Left renal cortex interstitium (tissue), 4 donors: ENCODE measurements at places on chromosomes 2 and 18. TPM values are rescaled to one million over a fixed set of nuclear protein-coding genes. Genes with fewer than 3 reads are reported as not detected.

DNA sequence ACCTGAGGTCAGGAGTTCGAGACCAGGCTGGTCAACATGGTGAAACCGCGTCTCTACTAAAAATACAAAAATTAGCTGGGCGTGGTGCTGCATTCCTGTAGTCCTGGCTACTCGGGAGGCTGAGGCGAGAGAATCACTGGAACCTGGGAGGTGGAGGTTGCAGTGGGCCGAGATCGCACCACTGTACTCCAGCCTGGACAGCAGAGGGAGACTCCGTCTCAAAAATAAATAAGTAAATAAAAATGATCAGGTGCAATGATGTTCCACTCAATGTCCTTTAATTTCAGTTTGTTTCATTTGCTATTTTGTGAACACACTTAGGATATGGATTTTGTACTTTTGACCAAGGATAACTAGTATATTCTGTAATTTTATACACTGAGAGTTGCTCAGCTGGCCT lies 9.3 kb downstream of the HADHA start:
- no peak for DNase-seq

DNA sequence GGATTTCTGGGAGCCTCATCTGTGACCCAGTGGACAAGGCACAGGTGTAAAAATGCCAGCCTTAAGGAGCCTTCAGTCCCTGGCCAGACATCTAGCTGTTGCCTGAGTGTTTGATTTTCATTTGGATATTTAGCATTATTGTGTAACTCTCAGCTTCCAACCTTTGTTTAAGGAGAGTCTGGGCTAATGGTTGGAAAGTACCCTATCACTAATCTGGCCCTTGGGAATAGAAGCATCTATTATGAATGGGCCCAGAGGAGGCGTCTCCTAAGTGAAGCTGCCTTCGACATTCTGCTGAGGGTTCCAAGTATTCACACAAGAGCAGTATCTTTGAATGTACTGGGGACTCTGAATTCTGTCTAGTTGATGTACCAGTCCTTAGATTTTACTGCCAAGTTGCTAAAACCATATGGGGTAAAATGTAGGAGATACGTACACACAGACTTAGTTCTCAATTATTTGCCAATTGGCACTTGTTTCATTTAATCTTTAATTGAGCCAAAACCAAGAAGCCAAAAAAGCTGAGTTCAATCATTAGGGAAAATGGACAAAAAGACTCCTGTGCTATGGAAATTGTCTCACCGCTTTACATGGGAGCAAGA lies 7.2 kb upstream of the ANKRD29 start:
- no peak for DNase-seq

DNA sequence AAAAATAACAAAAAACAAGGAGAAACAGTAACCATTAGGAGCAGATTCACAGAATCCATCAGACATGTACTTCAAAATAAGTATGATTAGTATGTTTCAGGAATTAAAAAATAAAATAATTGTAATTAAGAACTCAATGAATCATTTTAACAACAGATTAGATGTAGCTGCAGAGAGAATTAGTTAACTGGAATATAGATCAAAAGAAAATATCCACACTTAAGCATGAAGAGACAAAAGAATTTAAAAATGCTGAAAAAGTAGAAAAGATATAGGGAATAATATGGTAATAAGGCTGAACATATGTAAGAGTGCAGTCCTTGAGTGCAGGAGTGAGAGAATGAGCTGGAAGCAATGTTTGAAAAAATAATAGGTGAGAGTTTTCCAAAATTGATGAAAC lies 24.1 kb upstream of the OR6B3 start:
- no peak for DNase-seq

- DNase-seq: no peak
Measured at GRCh38 chr18:69996417-69996816, 48.7 kb upstream of the CD226 start.

DNA sequence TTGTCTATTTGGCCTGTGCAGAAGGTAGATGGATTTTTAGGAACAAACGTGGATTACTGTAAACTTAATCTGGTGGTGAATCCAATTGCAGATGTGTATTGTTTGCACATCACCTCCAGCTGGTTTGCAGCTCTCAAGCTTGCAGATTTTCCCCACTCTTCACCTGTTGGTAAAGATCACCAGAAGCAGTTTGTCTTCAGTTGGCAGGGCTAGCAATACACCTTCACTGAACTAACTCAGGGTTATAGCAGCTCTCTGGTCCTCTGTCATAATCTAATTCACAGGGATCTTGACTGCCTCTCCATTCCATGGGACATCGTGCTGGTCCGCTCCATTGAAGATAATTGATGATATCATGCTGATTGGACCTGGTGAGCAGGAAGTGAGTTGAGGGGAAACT lies 181.5 kb downstream of the VAPA start:
- DNase-seq: no peak

DNA sequence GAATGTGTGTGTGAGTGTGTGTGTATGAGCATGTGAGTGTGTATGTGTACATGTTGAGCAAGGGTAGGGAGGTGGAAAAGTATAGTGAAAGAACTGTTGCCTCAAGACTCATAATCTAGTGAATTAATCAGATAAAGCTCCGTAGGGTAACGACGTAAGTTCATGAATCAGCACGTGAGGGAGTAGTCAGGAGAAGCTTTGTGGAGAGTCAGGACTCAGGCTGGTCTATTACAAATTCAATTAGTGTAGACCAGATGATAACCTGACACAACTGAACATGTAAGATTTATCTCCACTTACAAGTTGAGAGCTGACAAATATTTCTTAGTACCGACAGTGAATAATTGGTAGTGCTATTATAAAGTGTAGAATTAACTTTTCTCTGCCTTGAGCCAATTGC lies 194.5 kb downstream of the RAD51AP2 start:
- DNase-seq: no peak

The TRIB2 gene
- 173 TPM for polyA plus RNA-seq

The ZEB2 gene
- polyA plus RNA-seq: 137 TPM

The UGT1A4 gene
- not detected for polyA plus RNA-seq
